Psoas muscle (tissue), 8 donors: ENCODE measurements at places on chromosomes 4 and X. TPM values are rescaled to one million over a fixed set of nuclear protein-coding genes. Genes with fewer than 3 reads are reported as not detected.

TMSB15A gene
- not detected for total RNA-seq

ERCC6L gene
- not detected for total RNA-seq

MAP7D2 gene
- total RNA-seq, result 0.32 TPM

PLP1 gene
- total RNA-seq, result 0.95 TPM

RHOH gene
- total RNA-seq, result 0.68 TPM

SPANXN4 gene
- total RNA-seq, result not detected

KDR gene
- total RNA-seq, result 19.4 TPM

S100G gene
- not detected for total RNA-seq

PIN4 gene
- total RNA-seq, result 8.6 TPM

RBMX2 gene
- total RNA-seq, result 7.7 TPM

PTTG2 gene
- not detected for total RNA-seq

DGAT2L6 gene
- not detected for total RNA-seq

CLDN22 gene
- total RNA-seq, result not detected

SLITRK4 gene
- total RNA-seq, result 12.9 TPM
